ENCODE measurements at places on chromosomes 12 and 14. TPM values are rescaled to one million over a fixed set of nuclear protein-coding genes. Genes with fewer than 3 reads are reported as not detected.

OR4K15 gene
- total RNA-seq: not detected

LGR5 gene
- 7.2 TPM for total RNA-seq

SLC5A8 gene
- total RNA-seq: 0.04 TPM

TRAF3 gene
- total RNA-seq: 9.4 TPM

GUCY2C gene
- not detected for total RNA-seq

ARHGDIB gene
- total RNA-seq: 37.9 TPM

ERGIC2 gene
- total RNA-seq: 66.0 TPM

TEX22 gene
- 0.49 TPM for total RNA-seq

IL22 gene
- total RNA-seq: not detected

NUAK1 gene
- 8.0 TPM for total RNA-seq

GOLT1B gene
- 41.0 TPM for total RNA-seq

NXPH4 gene
- total RNA-seq: 1.2 TPM

SLC10A1 gene
- not detected for total RNA-seq

FUT8 gene
- total RNA-seq: 17.5 TPM

PRR4 gene
- 4.8 TPM for total RNA-seq

TXNDC16 gene
- 5.8 TPM for total RNA-seq

EML1 gene
- total RNA-seq: 39.6 TPM

MARK3 gene
- total RNA-seq: 59.1 TPM

PIANP gene
- total RNA-seq: 0.49 TPM

KCNK10 gene
- 0.04 TPM for total RNA-seq

TMEM229B gene
- total RNA-seq: 0.40 TPM

LUM gene
- 528 TPM for total RNA-seq

NFATC4 gene
- total RNA-seq: 54.5 TPM

RND1 gene
- total RNA-seq: 0.22 TPM

RIN3 gene
- 4.3 TPM for total RNA-seq

KRT80 gene
- 0.62 TPM for total RNA-seq

GZMH gene
- 0.40 TPM for total RNA-seq

RNASE3 gene
- total RNA-seq: not detected

TMPRSS12 gene
- not detected for total RNA-seq

FOXN3 gene
- total RNA-seq: 63.4 TPM

TUNAR gene
- 0.18 TPM for total RNA-seq

KERA gene
- total RNA-seq: 223 TPM

SH2B3 gene
- total RNA-seq: 9.1 TPM

PRKAG1 gene
- total RNA-seq: 60.3 TPM

DRAM1 gene
- 1.7 TPM for total RNA-seq

KCNC2 gene
- total RNA-seq: 0.22 TPM

P2RX2 gene
- total RNA-seq: not detected

PRH2 gene
- total RNA-seq: not detected

METTL3 gene
- 56.3 TPM for total RNA-seq

KLRD1 gene
- total RNA-seq: 0.58 TPM

FOXA1 gene
- 0.09 TPM for total RNA-seq

DDX55 gene
- 21.0 TPM for total RNA-seq

TBX5 gene
- total RNA-seq: 1.9 TPM

COQ10A gene
- 18.9 TPM for total RNA-seq

DCN gene
- total RNA-seq: 2,074 TPM

RNASE13 gene
- not detected for total RNA-seq

EIF2B2 gene
- 45.2 TPM for total RNA-seq

TMPO gene
- total RNA-seq: 91.0 TPM

TSHR gene
- total RNA-seq: 0.31 TPM

MAP3K9 gene
- 0.13 TPM for total RNA-seq

GDF11 gene
- total RNA-seq: 4.5 TPM

KCNH3 gene
- 1.1 TPM for total RNA-seq

AMIGO2 gene
- 1.7 TPM for total RNA-seq

SPTB gene
- 126 TPM for total RNA-seq

DLGAP5 gene
- 12.4 TPM for total RNA-seq

ANO2 gene
- total RNA-seq: 3.4 TPM
